ENCODE measurements at places on chromosomes 2 and 18.

GRCh38 chr18:49663899-49664890 lies 102.3 kb downstream of the LIPG start:
- DNase-seq, result no peak

DNA sequence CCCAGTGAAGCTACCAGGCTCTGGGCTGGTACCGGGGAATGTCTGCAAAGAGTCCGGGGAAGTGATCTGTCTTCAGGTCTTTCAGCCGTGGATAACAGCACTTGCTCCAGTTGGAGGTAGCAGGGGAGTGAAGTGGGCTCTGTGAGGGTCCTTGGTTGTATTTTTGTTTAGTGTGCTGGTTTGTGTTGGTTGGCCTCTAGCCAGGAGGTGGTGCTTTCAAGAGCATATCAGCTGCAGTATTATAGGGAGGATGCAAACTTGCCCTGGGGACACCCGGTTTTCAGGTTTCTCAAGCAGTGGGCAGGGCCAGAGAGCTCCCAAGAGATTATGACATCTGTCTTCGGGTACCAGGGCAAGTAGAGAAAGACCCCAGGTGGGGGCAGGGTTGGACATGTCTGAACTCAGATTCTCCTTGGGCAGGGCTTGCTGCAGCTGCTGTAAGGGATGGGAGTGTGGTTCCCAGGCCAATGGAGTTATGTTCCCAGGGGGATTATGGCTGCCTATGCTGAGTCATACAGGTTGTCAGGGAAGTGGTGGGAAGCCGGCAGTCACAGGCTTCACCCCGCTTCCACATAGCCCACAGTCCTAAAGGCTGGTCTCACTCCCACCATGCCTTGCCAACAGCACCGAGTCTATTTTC lies 34.4 kb downstream of the ACAA2 start:
- DNase-seq, result no peak

DNA sequence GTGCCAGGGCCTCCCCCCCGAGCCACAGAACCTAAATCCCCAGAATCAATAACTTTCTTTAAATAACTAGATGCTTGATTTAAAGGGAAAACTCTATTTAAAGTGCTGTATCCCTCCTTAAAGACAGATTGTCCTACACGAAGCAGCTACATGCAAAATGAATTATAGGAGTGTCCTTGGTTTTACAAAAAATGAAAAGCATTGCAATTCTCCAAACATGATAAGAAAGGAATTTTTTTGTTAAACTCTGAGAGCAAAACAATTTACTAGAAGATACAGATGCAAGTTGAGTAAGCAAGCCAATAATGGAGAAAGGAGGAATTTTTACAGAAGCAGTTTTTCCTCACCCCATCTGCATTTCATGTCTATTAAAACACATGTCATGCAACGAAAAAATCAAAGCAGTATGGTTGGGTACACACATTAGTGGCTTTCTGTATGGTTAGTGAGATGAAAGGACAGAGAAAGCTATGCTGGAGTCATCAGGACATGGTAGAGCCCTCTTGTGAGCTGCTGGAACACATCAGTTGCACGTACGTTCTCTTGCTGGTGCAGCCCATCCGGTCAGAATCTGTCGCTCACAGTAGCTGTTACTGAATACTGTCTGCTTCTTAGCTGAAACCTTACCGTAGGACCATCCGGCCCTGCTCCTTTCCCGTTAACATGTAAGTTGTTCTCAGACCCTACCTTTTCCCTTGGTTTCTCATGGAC lies 25.9 kb upstream of the STEAP3 start:
- no peak for DNase-seq

GRCh38 chr2:130787841-130788240 lies 32.5 kb downstream of the AMER3 start:
- DNase-seq, result no peak

- no peak for DNase-seq
Observed at GRCh38 chr2:56077359-56077915, 106.4 kb upstream of the CCDC85A start.

Measured in stimulated activated naive CD4-positive, alpha-beta T cell (primary cell).